ENCODE measurements at places on chromosomes 1 and 21.

- peak; percentile 76 for DNase-seq
Measured at GRCh38 chr1:91830242-91831131, 55.5 kb downstream of the TGFBR3 start.

- DNase-seq = peak; percentile 32
Measured at GRCh38 chr1:28456078-28456477, 49.8 kb upstream of the RCC1 start.

DNA sequence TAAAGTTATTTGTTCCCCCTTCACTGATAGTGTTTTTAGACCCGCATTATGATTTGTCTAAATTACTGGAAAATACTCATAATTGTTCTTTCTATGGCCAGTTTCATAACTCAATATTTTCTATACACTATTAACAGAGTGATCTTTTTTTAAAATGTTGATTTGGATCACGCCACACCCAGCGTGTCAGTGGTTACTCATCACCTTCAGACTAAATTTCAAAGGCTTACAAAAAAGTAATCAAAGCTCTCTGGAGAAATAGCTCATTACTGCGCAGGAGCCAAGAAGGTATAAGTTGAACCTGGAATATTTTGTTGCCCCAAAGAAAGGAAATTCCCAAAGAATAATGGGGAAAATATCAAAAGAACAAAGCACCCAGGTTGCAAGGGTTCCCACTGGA lies 104.9 kb downstream of the EVI5 start:
- no peak for DNase-seq

DNA sequence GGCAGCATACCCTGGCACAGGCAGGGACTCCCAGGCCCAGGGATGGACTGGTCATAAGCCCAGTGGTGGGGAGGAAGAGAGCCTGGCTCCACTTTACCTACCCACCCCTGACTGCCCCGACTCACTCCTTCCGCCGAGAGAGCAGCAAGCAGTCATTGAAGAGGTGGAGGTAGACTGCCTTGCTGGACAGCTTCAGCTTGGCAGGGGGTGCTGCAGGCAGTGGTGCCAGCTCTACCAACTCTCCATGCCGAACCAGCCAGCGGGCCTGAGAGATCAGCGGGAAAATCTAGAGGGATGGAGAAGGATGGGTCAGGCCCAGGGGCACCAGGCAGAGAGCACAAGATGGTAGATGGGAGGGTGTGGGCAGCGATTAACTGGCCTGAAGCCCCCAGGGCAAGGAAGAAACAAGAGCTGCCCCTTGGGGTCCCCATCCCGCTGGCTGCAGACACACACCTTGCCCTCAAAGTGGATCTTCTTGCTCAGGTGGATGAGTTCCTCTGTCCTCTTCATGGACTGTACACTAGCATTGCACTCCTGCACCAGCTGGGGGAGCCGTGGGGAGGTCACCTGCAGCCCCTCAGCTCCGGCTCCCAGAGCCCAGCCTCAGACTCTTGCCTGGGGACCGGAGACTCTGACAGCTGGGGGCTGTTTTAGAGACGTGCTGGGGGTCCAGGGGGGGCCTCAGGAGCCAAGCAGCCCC lies 7.7 kb downstream of the ARHGEF19 start:
- DNase-seq = no peak

DNA sequence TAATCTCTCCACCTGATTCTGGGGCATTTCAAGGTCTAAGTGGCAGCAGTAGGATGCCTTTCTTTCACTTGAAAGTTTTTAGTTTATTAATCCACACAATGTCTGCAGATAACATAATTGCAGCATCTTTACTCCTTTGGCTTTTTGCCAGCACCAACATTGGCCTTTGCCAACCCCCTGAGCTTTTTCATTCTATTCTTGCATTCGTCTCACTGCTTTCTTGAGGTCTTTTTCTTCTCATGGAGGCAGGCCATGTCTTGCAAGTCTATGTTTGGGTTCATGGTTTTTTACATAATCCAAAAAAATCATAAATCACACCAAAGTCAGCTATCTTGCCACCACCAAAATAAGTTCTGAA lies 30.4 kb upstream of the COG2 start:
- no peak for DNase-seq

- DNase-seq = no peak
Measured at GRCh38 chr21:32768530-32768929, 3.0 kb downstream of the PAXBP1 start.

DNA sequence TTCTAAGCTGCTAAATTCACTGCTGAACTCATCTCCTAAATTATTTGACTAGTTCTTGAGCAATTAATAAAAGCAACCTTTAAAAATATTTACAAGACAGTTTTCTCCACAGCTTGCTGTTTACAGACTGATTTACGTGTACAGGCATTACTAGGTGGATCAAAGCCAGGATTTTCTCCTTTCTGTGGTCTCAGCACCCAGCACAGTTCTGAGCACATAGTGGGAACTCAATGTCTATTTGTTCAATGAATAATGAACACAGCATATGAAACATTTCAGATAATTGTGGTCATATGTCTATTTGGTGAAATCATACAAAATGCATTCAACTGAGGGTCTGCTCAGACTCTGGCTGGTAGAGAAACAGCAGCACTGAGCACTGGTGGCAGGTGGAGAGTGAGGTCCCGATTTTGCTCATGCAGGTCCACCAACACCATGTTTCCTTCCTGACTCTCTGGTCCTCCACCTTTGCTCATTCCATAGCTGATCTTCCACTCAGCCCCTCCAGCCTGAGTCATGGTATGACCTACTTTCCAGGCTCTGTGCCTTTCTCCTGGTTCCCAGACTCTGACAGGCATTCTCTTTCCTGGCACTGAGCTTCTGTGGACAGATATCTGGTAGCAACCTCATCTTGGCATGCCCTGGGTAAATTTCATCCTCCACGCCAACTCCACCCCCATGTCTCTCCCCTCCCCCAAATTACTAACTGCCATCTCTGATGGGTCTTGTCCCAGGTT lies 311.3 kb downstream of the TGFB2 start:
- no peak for DNase-seq

GRCh38 chr1:112704391-112704933 lies 2.5 kb downstream of the RHOC start:
- DNase-seq = no peak

GRCh38 chr1:1436630-1437032 lies 1.1 kb downstream of the VWA1 start:
- no peak for DNase-seq

- no peak for DNase-seq
Measured at GRCh38 chr1:54302951-54303843, 103.0 kb downstream of the SSBP3 start.

- DNase-seq = no peak
Measured at GRCh38 chr1:29539971-29540370, 303.6 kb downstream of the PTPRU start.

DNA sequence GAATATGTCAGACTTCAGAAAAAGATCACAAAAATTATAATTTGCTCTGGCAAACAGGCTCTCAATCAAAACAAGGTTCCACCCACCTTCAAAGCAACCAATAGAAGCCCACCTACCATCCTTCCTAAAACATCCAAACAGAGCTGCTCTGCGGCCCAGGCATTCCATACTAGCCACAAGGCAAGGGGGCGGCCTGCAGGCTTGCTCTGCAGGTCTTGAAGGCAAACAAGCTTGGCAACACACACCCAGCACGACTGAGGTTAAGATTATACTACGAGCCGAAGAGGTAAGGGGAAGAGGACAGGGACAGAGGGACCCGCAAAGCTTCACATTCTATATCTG lies 207.3 kb downstream of the SLC45A1 start:
- DNase-seq = peak; percentile 34

- DNase-seq = no peak
Measured at GRCh38 chr1:237981223-237981622, 90.5 kb upstream of the ZP4 start.

GRCh38 chr1:35663434-35663833 lies 22.1 kb upstream of the PSMB2 start:
- DNase-seq = no peak

GRCh38 chr1:202551683-202552082 lies 158.6 kb downstream of the SYT2 start:
- DNase-seq = no peak

DNA sequence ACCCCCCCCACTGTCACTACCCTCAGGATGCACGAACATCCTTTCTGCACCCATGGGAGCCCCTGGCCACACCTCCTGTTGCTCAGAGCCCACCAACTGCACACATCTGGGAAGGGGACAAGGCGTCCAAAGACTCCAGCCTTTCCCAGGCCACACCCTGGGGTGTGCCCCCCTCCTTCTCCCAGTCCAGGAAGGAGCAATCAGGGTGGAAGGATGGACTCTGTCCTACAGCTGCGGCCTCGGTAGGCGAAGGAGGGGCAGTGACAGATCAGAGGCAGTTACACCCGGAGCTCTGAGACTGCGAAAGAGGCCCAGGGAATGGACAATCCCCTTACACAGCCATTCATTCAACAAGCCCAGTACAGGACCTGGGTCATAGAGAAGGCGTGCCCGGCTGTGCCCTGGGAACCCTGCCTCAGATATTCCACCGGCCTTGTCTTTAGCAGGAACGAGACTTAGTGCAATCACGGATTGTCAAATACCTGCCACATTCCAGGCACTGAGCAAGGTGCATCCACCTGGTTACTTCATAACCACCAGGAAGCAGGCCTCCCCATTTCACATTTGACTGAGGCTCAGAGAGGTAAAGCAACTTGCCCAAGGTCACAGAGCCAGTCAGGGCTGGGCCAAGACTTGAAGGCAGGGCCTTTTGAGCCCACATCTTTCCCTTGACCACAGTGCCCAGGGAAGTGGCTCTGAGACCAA lies 9.4 kb downstream of the HSPG2 start:
- peak; percentile 79 for DNase-seq

GRCh38 chr1:220786057-220786336 lies 716 bp upstream of the MTARC1 start:
- DNase-seq = peak; percentile 32

GRCh38 chr1:26690576-26691031 lies 5.2 kb upstream of the ARID1A start:
- no peak for DNase-seq

DNA sequence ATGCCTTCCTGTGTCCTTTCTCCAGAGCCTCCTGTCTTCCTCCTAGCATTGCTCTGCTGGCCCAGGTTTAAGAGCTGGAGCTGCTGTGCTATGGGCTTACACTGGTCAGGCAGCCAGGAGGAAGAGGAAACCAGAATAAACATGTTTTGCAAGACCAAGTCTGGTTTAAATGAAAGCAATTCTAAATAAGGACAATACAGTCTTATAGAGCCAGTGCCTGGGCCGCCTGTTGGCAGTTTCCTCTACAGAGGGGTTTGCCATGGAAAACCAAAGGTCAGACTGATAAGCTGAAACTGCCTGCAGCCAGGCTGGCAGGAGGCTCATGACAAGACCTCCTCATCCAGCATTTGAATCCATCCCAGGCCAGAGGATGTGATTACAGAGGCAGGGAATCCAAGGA lies 92.9 kb upstream of the FGGY start:
- DNase-seq = peak; percentile 50

DNA sequence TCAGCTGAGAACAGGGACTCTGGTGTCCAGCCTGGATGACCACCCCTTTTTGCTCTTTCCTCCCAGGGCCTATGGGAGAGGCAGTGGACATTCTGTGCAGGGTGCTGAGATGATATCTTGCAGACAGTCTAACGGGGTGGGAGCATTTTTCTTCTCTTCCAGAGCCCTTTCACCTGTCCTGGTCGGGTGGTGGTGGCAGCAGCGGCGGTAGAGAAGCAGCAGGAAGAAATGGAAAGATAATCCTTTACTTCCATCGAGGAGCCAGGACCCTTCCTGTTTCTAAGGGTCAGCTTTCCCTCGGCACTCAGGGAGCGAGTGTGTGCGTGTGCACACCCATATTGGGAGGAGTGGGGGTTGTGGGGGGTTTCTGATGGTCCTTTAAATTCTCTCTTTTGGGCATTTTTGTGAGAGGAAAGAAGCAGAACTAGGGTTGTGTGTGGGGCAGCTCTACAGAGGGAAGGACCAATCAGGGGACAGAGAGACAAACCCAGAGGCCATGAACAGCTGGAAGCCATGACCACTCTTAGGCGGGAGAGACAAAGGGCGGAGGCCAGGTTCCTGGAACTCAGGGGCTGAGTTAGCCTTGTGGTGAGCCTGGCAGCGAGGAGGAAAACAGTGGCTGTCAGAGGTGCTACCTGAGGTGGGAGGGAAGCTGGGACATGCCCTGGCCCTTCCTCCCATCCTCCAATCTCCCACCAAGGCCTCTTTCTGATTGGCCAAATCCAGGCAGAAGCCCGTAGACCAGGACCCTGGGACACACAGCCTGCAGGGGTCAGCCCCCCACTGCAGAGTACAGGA lies 31.2 kb upstream of the CSF3R start:
- DNase-seq = no peak

GRCh38 chr21:38380481-38381137 lies 117.7 kb downstream of the ERG start:
- DNase-seq = peak; percentile 39

DNA sequence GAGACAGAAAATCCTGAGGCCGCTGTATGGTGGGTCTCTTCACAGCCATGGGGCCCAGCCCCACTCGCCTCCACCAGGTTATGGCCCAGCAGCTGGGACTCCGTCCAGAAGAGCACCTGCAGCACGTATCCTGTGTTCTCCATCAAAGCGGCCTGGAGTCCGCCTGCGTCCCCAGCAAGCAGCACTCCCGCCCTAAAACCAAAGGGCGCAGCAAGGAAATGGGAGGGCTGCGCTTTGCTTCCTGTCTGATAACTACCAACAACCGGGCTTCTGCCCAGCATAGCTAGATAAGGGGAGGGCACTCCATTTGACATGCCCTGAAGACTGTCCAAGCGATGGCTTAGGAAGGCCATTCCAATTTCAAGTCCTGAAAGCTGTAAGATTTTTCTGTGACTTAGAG lies 119.9 kb downstream of the KCNJ15 start:
- DNase-seq = no peak

GRCh38 chr1:220527908-220528678 lies at the start of gene MARK1:
Gene MARK1 (plus strand): TSS chr1:220528136. CDS start chr1:220528823, 687 bp downstream.
- DNase-seq = peak; percentile 73

DNA sequence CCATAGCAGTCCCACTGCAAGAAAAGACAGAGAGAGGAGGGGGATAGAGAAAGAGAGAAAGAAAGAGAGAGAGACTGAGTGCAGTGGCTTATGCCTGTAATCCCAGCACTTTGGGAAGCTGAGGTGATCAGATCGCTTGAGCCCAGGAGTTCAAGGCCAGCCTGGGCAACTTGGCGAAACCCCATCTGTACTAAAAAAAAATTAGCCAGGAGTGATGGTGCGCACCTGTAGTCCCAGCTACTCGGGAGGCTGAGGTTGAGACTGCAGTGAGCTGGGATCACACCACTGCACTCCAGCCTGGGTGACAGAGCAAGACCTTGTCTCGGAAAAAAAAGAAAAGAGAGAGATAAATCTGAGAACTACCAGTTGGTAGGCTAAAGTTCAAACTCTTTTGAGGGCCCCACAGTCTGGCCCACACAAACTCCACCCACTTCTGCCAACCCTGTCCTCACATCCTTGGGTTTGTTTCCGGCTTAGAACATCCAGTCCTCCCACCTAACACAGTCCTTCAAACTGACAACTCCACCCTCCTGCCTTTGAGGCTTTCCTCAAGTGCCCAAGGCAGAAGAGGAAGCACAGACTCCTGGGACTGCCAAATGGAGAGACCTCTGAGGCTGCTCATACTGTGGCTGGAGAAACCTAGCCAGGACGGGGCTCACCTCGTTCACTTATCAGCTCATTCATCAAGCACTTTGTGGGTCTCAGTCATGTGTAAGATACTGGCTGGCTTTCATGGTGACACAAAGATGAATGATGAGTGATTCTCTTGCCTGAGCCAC lies 20.1 kb downstream of the TFAP2E start:
- no peak for DNase-seq

Data from AG20443 (cell line).